Astrocyte (in vitro differentiated cells and primary cell): ENCODE measurements at places on chromosomes 16 and 17. TPM values are rescaled to one million over a fixed set of nuclear protein-coding genes. Genes with fewer than 3 reads are reported as not detected.

SLC26A11 gene
- 15.3 and 16.1 TPM in 2 replicates for total RNA-seq

SMPD3 gene
- 0.25 and 0.34 TPM in 2 replicates for total RNA-seq

CPHXL2 gene
- total RNA-seq: not detected in 2 replicates

SDR42E2 gene
- total RNA-seq: not detected in 2 replicates
